Stimulated activated CD4-positive, alpha-beta T cell treated with anti-CD3 and anti-CD28 coated beads, Interleukin-1b, Interleukin-23, amount 100 ng/mL, for 1 hour (primary cell): ENCODE measurements at places on chromosomes 2 and 18.

DNA sequence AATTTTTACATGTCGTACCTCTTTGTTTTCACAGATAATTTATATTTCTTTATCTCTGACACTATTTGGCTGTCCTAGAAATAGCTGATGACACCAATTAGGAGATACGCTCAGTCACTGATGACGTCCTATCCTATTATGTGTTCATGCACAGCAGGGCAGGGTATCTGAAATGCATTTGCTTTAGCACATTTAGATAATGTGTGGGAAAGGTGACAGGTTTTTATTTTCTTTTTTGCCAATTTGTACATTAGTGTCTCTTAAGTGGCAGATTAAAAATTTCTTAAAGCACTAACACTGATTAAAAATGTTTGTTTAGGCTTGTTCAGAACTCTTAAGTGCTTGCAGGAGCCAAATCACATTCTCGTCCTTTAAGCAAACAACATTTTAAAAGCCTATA, 39.7 kb downstream of the CDC42EP3 start:
- DNase-seq, result no peak

DNA sequence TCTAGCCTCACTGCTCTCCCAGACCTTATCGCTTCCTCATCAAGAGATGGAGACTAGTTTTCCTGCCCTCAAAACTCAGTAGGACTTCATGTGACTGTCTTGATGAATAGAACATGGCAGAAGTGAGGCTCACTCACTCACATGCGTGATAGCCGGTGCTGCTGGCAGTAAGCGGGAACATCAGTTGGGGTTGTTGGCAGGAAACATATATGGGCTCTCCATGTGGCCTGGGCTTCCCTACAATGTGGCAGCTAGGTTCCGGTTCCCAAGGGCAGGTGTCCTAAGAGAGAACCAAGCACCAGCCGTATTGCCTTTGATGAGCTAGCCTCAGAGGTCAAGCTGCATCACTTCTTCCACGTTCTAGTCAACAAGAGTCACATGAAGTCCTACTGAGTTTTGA, 15.2 kb upstream of the FAHD2A start:
- DNase-seq, result no peak

GRCh38 chr18:1578505-1578904, 673.8 kb downstream of the ADCYAP1 start:
- no peak for DNase-seq

DNA sequence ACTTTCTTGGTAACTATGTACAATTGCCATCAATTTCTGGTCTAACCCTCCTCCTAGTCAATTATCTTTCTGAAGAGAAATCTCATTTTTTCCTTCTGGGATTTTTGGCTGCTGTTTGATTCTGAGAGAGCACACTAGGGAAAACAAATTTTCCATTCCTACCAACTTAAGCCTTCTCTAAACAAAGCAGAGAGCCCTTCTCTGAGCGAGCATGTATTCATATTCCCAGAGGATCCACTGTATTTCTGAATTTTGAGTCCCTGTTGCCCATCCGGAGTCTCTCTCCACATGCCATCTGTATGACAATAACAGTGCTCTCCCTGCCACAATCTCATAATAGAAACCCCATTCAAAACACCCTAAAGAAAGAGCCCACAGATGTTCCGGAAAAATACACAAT, 78.5 kb downstream of the MAIP1 start:
- no peak for DNase-seq

DNA sequence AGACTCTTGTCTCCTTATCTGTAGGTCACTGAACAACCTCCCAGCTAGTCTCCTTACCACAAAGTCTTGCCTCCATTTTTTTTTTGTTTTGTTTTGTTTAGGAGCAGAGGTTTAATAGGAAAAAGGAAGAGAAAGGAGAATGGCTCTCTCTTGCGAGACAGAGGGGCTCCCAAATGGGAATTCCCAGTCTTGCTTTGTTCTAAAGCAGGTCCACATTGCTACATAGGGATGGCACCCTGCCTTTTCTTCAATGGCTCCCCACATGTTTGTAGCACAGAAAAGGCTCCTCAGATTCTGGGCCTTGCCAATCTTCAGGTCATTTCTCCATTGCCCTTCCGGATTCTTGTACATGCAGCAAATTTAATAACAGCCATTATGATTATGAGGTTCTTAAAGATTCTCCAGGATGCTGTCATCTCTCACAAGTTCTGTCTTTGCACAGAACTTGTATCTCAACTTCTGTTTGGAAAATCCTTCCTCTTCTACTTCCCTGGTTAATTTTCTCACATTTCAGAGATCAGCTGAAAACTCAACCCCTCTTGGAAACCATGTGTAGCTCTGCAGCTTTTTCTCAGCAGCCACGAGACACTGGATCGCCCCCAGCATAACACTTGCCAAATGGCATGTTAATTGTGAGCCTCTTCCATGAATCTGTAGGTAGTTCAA, 23.6 kb downstream of the IL1F10 start:
- no peak for DNase-seq

DNA sequence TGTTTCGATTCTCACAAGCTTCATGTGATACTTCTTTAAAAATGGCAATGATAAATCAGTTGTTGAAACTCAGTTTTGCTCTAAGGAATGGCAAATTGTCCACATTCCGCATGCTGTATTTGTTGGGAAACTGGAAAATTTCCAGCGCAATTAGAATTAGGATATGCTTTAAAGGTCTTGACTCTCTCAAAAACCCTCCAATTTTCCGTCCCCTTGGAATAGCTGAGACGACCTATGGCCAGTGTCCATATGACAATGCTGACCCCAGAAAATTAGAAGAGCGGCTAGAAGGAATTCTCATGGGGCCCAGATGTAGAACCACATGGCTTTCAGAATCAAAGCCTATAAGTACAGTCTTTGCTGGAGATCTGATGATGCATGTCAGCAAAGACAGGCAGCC, 170.8 kb downstream of the TMEM18 start:
- no peak for DNase-seq

DNA sequence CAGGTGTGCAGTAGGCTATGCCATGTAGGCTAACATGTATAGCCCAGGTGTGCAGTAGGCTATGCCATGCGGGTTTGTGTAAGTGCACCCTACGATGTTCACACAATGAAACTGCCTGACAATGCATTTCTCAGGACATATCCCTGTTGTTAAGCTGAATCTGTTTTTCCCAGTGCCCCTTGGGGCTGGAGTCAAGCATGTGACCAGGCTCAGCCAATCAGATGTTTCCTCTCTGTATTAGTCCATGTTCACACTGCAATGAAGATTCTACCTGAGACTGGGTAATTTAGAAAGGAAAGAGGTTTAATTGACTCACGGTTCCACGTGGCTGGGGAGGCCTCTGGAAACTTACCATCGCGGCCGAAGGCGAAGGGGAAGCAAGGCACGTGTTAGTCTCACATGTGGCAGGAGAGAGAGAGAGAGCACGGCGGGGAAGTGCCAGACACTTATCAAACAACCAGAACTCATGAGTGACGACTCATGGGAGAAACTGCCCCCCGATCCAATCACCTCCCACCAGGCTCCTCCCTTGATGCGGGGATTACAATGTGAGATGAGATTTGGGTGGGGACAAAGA, 24.2 kb downstream of the ITM2C start:
- no peak for DNase-seq

GRCh38 chr18:35982409-35983114, 10.1 kb downstream of the RMP24 start:
- no peak for DNase-seq

- no peak for DNase-seq
Measured at GRCh38 chr2:215773728-215774127, 239.6 kb downstream of the MREG start.

- no peak for DNase-seq
Measured at GRCh38 chr2:42336361-42336965, 24.6 kb downstream of the COX7A2L start.

- DNase-seq, result no peak
Measured at GRCh38 chr18:26119246-26119645, 14.4 kb upstream of the PSMA8 start.

DNA sequence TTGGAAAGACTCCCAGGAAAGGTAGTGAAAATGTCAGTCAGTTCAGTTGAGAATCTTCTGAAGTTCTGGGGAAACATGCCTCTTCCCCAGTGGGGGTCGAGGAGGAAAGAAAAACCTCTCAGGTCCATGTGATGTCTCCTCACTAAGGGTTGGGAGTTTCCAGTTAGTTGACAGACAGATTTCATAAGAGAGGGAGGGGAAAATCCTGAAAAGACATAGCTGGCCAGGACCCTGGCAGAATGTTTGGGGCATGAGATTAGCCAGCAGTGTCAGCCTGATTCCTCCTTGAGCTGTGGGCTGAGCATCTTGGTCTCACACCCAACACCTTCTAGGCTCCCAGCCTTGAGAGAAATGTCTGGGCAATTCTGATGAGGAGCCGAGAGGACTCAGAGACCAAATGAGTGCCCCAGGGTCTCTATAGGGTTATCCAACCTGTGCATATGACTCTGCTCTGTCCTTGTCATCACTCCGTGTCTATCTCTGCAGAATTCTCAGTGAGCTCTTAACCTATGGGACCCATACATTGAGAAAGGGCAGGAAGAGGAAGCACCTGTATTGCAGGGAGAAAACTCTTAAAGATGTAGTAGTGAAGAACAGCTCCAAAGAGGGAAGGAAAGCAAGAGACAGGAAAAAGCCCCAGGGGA, 13.9 kb downstream of the BMP10 start:
- DNase-seq, result no peak

DNA sequence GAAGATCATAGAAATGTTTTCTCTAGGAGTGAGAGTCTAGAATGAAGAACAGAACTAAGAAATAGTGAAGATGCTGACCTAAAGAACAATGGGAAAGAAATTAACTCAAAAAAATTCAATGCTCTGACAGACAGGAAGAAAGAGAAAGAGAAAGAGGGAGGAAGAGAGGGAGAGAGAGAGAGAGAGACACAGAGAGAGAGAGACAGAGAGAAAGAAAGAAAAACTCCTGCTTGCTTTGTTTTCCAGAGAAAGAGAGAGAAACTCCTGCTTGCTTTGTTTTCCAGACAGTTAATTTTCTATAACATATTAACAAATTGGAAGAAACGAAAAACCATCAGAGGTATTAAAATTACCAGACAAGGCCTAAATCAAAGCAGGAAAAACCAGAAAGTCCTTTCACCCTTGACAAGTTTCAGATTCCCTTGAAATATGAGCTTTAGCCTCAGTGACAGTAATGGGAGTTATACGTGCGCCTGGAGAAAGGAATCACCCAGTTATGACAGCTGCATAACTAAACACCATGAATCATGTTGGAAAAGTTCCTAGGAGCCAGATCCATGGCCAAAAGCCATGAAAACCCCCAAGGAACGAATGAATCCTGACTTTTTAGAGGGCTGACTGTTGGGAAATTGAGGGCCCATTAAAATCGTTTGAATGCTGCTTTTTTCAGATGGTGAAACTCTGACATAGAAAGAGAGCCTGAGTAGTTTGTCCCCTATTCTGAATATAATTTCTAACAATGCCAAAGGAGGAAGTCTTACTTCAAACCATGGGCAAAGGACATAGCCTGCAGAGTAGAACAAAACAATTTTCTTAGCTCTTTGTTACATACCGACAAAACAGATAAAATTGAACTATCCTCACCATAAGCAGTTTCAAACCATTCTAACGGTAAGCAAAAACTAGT, 228.6 kb upstream of the CHST9 start:
- no peak for DNase-seq

GRCh38 chr2:147297820-147298219, 547.0 kb upstream of the ACVR2A start:
- DNase-seq, result no peak

DNA sequence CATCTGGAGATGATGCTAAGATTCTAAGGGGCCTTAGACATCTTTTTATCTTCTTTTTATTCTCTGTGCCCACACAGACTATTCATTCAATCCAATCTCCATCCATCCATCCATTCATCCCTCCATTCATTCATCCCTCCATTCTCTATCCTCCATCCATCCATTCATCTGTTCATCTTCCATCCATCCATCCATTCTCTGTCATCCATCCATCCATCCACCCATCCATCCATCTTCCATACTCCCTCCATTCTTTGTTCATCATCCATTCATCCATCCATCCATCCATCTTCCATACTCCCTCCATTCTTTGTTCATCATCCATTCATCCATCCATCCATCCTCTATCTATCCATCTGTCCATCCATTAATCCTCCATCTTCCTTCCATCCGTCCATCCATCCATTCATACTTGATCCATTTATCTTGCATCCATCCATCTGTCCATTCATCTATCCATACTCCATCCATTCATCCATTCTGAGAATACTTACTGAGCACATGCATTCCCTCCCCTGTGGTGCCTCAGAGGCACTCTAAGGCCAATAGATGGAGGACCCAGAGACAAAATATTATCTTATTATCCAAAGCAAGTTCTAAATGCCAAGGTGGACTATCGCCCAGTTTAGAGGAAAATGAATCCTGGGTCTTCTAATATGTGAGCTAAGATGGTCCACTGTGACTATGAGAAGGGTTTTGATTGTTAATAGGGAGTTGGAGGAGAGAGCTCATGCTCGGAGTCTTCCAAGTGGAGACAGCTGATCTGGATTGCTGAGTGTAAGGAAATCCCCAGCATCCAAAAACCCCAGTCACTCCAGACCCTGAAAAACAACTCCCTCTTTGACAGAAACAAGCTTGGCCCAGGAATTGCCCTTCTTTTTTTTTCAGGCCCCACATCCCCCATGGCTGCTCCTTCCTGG, 152.6 kb upstream of the MYCN start:
- no peak for DNase-seq

- no peak for DNase-seq
Measured at GRCh38 chr18:76736309-76736708, 86.0 kb upstream of the ZNF236 start.

DNA sequence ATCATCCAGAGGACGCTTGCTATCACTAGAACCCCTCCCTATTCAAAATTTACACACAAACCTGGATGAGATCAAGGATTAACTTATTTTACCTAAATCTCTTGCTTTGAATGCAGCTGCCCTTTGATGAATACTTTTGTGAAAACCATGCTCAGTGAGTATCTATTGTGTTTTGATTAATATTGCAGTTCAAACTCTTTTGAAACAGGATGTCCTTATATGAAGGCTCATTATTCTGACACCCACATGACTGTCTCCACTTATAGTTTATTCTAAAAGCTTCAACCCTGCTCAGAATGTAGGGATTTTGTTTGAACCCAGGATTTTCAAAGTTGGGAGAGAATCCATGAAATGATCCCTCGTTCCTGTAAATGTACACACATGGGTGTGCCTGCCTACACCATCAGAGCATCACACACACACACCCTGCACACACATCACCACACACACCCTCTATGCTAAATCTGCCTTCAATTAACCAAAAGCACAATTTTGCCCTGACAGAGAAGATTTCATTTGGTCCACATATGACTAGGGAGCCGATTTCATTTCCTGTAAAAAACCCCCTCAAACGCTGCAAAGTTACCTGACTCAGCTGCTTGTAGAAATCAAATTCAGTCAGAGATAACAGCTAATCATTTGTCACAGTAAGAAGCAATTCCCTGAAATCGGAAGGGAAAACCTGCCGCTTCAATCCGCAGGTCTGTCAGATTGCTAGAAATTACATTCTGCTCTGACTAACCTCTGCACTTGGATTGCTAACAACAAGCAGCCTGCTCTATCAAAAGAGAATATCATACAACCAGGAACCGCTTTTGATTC, 65.2 kb downstream of the ZEB2 start:
- no peak for DNase-seq

GRCh38 chr2:194486326-194486725, 1170.7 kb upstream of the SLC39A10 start:
- DNase-seq, result no peak
